ENCODE measurements at places on chromosomes 1 and 21. TPM values are rescaled to one million over a fixed set of nuclear protein-coding genes. Genes with fewer than 3 reads are reported as not detected.

RGS8 gene
- total RNA-seq, result 2.5 TPM

DNA sequence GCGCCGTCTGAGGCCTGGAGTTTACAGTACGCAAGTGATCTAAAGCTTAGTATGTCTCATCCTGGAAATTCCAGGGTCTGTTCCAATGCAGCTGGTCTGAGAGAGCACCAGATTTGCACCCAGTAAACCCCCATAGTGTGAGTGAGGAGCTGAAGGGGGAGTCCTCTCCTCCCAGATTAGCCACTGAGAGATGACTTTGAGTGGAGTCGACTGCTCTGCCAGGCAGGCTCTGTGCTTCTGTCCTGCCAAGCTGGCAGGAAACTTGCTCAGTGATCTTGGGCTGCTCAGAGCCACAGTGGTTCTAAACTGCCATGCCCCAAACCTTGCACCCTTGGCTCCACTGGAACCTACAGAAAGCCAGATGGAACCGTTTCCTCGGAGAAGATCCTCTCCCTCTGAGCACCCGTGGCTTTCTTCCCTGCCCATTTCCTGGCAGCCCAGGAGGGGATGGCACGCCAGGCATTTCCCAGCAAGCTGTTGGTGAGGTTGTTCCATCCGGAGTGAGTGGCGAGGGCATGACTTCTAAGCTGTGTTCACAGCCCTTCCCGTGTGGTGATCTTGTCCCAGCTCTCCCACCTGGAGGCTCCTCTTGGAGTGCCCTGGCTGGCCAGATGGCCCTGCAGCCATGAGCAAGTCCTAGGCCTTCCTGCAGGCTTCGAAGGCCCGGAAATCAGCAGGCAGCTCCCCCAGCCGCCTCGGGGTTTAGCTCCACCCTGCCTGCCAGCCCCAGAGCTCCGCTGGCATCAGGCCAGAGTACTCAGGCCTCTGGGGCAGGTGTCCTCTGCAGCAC is 125.9 kb upstream of the VAMP3 start:
- no peak for DNase-seq

DNA sequence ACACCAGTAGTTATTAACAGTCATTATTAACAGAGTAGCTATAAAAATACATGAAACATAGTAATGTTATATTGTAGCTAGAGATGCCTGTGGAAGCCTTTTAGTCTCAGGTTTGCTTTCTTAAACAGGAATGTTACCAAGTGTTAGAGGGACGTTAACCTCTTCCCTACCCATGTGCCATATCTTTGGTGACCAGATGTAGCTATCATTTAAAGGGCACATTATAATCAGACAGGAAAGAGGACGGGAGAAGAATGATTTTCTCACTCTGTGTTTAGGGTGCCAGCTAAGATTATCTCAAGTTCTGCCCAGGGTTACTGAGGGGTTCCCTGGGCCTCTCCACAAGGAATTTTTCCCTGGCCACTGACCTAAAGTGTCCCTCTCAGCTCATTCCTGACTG is 20.9 kb upstream of the UBL4B start:
- no peak for DNase-seq

- DNase-seq, result no peak
Observed at GRCh38 chr1:172679000-172679772, 20.3 kb downstream of the FASLG start.

GRCh38 chr1:19800076-19800804 is 524 bp upstream of the TMCO4 start:
- DNase-seq, result peak; percentile 39

GRCh38 chr1:215567491-215568298 is 591 bp downstream of the KCTD3 start:
- DNase-seq, result peak; percentile 63

DNA sequence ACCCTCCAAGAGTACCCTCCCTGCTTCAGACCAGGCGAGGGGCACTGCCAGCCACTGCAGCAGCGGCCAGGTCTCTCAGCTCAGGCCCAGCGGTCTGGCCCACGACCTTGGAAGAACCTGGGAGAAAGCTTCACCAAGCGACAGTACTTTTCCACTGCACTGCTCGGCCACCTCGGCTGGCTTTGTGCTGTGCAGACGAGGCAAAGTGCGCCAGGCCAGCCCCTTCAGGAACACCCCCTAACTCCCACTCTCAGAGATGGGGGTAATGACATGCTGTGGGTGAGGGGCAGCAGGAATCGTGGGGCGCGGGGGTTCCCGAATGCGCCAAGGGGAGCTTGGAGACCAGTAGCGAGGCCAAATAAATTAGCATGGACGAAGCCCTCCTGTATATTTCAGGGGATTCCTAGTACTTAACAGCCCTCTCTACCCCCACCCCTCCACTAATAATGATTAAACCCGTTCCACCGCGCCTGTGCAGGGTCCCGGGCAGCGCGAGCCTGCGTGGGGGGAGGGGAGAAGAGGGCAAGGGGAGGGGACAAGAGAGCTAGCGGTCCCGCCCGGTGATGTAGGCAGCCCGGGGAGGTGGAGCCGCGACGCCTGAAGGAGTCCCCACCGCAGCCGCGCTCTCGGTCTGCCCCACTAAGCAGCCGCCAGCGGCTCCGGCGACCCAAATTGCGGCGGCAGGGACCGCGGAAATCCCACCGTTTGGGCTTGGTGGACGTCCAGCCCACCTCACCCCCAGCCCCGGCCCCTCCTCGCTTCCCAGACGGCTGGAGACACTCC is at the start of gene FAM43B:
TSS of gene FAM43B (plus strand) at position 629 of the 783 bp plus-strand sequence. CDS start 401 bp downstream, outside the sequence.
- peak; percentile 78 for DNase-seq
